Stimulated activated CD8-positive, alpha-beta memory T cell treated with anti-CD3 and anti-CD28 coated beads, Interleukin-15, amount 100 ng/mL, for 4 hours (primary cell): ENCODE measurements at places on chromosomes 1 and 21.

- DNase-seq, result no peak
These were observed 61.7 kb downstream of the ATF6 start for GRCh38 chr1:161827786-161828185.

GRCh38 chr1:11320153-11320936, 47.3 kb downstream of the UBIAD1 start:
- DNase-seq, result no peak

DNA sequence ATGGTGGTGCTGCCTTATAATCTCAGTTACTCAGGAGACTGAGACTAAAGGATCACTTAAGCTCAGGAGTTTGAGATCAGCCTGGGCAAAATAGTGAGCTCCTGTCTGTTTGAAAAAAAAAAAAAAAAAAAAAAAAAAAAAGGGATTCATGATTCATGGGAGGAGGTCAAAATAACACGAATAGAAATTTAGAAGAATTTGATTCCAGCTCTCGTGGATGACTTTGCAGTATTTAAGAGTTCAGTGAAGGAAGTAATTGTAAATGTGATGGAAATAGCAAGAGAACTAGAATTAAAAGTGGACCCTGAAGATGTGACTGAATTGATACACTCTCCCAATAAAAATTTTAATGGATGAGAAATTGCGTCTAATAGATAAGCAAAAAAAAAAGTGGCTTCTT, 15.8 kb downstream of the AUNIP start:
- DNase-seq, result no peak

DNA sequence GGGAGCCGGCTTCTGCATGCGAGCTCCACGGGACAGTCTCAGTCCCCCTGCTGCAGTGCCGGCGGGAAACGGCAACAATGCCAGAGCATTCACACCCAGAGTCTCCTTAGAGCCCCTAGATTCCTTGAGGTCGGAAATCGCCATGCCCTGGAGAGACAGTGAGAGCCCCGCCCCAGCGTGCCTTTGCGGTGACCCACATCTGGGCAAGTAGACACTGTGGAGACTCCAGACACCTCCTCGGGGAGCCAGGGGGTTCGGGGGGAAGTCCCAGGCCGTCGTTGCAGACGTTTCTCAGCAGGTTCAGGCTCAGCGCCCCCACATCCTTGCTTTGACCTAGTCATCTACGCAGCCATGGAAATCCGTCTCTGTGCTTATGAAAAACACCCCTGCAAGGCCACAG, 81.3 kb upstream of the ARHGEF16 start:
- DNase-seq, result no peak
